ENCODE measurements at places on chromosomes 1 and 21.

GRCh38 chr1:56715156-56715555 lies 70.0 kb downstream of the PRKAA2 start:
- no peak for DNase-seq

DNA sequence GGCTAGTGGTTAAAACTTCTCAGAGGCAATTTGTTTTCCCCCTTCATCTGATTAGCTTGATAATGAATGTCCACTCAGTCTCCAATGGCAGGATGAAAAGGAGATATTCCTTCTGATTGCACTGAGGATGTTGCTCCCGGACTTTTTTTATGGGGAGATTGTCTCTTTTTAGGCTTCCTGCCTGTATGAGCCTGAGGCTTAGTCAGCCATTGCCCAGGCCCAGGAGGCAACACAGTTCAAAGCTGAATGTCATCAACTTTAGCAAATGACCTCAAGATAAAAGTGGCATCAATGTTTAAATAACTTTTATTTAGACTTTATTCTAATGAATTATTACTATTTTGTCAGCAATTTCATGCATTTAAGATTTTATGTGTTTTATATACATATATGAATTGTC lies 162.9 kb upstream of the PTBP2 start:
- no peak for DNase-seq

DNA sequence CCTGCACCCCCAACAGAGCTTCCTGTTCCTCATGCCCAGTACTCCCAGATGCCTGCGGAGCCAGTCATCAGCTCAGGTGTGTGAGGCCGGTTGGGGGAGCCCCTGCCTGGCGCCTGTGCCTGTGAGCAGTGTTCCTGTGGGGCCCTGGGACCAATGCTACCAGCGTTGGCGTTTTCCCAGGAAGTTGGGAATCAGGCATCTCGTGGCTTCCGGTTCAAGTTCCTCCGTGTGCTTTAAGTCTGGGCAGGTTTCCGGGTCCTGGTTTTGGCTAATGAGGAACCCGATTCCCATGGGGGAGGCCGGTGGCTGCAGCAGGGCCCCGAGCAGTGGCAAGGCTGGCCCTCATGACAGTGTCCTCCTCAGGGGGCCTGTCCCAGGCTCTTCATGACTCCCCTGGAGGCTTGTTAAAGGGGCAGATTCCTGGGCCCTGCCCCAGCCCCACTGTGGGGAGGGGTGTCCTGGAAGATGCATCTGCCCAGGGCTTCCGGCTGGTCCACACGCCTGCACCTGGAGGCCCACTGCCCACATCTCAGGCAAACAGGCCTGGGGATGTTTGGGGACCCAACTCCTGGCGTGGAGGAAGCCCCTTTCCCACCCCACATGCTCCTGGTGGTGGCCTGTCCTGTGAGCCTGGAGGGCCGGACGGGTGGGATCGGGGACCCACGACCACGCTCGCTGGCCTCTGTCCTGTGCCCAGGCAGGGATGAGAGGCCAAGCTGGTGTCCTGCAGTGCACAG lies 26.2 kb downstream of the TP73 start:
- DNase-seq: no peak

DNA sequence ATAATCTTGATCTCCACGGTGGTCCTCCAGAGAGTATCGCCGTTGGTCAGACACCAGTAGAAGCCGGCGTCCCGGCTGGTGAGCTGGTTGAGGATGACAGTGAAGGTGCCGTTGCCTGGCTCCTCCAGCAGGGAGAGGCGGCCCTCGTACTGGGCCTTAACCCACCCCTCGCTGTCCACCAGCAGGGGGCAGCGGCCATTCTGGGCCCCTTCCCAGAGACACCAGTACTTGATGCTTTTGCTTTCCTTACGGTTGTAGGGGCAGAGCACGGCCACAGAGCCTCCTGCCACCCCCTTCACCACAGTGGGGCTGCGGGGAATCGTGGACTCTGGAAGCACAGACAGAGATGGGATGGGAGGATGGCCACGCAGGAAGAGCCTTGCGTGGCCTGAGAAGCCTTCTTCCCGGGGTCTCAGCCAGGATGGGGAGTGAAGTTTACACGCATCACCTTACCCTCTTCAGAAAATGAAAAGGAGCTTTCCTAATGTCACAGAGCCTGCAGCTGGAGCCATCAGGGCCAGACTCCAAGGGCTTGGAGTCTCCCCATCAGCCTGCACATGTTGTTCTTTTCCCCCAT lies 10.7 kb downstream of the PIGR start:
- no peak for DNase-seq

- DNase-seq: no peak
Observed at GRCh38 chr1:66364578-66365391, 169.2 kb upstream of the SGIP1 start.

DNA sequence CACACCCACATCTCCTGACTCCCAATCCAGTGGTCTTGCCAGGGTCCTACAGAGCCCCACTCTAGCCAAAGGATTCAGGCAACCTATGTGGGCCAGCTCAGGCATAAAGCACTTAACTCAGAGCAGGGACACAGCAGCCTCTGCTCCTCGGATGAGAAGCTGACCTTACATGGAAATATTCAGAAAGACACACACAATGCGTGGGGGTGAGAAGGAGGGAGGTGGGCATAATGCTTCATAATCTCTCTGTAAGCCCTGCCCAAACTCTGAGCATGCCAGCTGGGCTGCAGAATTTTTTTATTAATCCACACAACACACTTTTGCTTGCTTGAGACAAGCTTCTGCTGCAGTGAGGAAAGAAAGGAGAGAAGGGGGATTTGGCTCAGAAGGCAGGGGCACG lies 21.6 kb downstream of the KCND3 start:
- no peak for DNase-seq

- DNase-seq: no peak
Observed at GRCh38 chr21:43979654-43980053, 32.5 kb upstream of the TRAPPC10 start.

DNA sequence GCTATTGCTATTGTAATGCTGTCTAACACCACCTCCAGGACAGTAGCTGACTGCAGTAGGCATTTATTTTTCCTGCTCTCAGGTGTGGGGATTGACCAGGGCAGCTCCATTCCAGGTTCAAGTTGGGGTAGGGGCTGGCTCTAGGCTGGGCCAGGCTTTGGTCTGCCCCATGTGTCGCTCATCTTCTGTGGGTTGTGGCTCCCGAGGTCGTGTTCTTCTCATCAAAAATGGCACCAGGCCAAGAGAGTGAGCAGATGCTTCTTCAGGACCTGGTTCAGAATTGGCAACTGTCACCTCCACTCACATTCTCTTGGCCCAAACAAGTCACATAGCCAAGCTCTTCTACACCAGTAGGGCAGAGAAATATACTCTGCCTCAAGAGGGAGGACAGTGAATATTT lies 133.7 kb downstream of the PTPRU start:
- DNase-seq: no peak

- peak; percentile 22 for DNase-seq
Observed at GRCh38 chr1:224852901-224853568, 76.4 kb upstream of the DNAH14 start.

DNA sequence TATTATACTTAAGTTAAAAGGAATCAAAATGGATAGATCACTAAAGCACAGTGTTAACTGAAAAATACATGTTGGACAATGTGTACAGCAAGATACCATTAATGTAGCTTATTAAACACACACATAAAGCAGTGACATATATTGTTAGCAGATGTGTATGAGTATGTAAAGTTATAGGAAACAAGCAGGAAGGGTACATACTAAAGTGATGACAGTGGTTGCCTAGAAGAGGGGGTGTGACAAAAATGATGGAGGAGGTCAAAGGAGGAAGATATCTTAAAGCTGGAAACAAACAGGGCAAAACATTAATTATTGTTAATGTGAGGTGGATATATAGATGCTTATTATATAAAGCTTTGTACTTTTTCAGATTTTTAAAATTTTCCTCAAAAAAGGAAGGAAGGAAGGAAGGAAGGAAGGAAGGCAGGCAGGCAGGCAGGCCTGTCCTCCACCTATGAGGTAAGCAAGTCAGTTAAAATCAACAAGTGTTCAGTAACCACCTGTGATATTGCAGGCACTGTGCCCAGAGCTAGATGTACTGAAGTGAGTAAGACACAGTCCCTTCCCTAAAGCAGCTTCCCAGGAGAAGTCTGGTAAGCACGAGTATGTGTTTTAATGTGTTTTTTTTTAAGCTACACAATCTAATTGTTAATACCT lies 252.9 kb upstream of the NR5A2 start:
- DNase-seq: no peak

DNA sequence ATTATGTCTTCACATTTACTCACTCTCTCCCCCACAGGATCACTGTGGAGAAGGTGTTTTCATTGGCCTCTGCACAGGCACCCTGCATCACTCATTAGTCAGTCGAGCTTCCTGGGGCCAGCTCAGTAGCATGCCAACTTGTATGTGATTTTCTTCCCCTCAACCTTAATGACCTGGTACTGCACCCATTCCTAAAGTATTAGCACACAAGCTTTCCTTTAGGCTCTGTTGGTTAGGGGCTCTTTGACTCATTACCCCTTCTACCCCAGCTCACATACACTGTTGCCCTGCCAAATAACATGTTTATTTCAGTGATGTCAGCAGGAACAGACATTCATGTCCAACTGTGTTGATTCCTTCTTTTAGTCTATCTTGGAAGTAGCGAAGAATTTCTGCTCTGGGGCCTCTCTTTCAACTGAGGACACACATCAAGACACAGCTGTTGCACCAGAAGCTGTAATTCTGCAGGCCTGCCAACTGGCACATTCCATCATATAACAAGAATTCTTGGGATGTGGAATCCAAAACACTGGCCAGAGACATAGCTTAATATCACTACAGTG lies 603.5 kb upstream of the ADAMTS5 start:
- DNase-seq: no peak

- no peak for DNase-seq
Observed at GRCh38 chr21:42665026-42665425, 11.6 kb downstream of the PDE9A start.

DNA sequence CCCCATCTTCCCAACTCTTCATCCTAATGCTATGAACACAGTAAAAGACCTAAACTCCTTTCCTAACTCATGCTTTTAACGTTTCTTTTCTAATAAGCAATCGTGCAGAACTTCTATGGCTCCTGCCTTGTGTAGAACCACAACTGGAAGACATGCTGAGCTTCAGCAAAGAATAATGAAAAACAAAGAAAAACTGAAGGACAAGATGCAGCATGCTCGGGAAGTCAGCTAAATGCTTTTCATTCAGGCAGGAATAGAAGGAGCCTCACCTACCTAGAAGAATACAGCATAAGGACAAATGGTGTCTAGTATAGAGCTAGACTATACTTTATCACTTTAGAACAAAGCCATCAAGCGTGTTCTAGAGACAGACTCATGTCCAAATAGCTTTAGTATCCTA lies 45.9 kb downstream of the LUZP1 start:
- DNase-seq: no peak

DNA sequence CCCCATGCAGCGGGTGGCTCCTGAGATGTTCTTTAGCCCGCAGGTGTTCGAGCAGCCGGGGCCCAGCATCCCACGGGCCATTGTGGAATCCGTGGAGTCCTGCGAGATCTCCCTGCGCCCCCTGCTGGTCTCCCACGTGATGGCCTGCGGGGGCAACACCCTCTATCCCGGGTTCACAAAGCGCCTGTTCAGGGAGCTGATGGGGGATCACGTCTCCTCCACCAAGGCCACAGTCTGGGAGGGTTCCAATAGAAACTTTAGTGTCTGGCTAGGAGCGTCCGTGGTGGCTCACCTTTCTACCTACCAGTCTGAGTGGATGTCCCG lies 71.0 kb downstream of the ACTL8 start:
- DNase-seq: no peak

- no peak for DNase-seq
Observed at GRCh38 chr1:30371888-30372791, 351.2 kb downstream of the MATN1 start.

- no peak for DNase-seq
Observed at GRCh38 chr1:96478228-96478627, 243.4 kb upstream of the PTBP2 start.

DNA sequence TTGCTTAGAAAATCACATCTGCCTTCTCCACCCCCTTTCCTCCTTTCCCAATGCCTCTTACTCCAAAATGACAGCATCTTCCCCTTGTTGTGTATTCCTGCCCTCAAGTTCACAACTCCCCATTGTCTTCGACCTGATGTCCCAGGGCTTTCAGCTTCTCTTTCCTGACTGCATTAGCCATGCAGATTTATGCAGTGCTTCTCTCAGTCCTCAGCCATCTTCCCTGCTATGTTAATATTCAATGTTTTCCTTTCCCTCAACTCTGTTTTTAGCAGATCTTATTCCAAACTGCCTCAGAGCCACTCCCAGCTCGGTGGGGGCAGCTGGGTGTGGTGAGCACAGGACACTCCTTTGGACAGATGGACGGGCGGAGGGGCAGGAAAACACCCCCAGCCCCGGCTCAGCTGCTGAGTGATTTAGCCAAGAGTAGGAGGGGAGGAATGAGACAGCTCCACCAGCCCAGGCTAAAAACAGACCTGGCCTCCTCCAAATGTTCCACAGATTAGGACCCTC lies 71.0 kb downstream of the CD2 start:
- peak; percentile 90 for DNase-seq

DNA sequence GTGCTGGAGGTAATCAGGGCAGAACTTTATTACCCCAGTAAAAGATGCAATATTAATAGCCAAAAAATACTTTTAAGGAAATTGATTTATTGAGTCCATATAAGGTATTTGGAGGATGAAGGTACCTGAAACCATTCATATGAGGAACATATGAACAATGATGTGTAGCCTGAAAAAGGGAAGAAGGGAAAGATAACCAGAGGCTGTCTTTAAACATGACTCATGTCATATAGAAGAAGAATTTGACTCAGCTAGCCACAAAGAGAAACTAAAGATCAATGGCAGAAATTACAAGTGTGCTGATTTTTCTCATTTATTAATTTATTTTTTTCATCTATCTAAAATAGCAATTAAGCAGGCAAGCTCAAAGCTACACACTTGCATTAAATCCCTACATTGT lies 136.2 kb upstream of the DUSP10 start:
- DNase-seq: no peak

DNA sequence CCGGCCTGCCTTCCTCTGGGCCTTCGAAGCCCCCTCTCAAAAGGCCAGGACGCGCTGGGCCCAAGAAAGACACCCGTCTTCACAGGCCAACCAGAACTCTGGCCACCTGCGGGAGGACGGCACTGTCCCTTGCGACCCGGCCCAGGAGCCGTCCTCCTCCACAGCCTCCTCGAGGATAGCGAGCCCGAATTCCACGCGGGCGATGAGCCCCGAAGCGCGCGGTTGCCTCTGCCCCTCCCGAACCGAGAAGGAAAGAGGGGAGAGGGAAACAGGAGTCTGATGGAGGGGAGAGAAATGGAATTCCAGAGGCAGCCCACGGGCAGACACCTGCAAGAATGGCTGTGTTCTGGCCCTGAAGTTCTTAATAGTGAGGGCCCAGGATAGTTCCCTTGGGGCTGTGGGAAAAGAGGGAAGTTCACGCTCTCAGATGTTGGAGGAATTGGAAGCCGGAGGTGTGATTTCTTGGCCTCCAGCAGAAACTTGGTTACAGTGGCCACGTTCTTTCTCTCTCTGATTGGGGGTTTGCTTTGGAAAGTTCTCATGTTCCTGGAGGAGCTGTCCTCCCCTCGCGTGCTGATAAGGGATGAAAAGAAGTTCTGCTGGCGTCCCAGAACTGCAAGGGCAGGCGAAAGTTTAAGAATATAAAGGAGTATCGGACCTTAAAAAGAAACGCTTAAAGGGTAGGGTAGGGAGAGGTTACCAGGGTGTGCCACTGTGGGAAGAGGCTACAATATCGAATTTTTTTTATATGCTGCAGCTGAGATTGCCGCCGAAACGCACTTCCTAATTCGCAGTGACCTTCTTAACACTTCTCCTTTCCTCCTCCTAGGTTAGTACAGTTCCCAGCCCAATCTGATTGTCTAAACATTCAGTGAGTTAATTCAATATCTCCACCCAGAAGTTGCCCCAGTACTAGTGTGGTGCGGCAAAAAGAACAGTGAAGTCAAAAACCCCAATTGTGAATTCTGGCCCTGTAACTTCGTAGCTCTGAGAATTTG lies 5.8 kb upstream of the SLC44A5 start:
- DNase-seq: no peak

Data from SHP77 treated with DMSO at 0.1 percent for 48 hours (cell line).